ENCODE measurements at places on chromosomes 3 and 15.

DNA sequence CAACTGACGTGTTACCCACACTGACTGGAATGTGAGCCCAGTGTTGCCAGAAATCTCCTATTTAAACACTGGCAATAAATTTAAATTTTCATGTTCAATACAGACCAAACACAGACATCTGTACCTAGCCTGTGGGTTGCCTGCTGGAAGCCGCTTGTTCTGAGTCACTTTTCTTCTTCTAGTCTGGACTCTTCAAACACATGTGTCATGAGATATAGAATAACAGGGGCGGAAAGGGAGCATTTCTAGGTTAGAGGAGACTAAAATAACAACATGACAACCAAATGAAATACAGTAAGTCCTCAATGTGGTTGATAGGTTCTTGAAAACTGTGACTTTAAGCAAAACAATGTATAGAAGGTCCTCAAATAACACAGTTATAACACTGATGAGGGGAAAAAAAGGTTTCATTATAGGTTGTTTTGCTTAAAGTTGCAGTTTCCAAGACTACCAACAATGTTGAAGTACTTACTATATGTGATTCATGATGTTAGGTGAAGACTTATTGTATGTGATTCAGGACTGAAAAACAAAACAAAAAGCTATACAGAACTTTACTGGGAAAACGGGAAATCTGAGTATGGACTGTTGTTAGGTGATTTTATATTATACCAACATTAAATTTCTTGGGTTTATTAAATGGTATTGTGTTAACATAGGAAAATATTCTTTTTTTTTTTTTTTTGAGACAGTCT is 63.1 kb downstream of the PRKAR2A start:
- no peak for DNase-seq

DNA sequence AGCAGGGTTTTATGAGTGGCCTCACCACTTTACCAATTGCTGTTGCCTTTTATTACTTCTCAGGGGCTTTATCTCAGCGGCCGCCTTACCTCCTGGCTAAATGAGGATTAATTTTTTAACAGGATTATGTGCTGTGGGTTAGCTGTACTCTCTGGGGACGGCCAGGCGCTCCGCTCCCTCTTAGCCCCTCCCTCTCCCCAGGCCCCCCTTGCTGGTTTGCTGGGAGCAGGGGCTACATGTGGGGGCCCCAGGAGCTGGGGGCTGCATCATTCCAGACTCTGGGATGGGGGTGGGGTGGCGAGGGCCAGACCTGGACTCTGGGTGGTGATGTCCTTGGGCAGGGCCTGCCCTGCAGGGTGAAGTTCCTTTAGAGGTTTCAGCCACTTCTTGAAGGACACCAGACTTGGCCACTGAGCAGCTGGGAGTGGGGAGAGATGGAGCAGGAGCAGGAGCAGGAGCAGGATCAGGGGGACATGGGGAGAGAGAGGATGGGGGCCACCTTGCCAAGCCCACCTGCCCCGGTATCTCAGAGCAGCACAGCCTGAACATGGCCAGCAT is 196.1 kb downstream of the GOLGA6L6 start:
- no peak for DNase-seq

DNA sequence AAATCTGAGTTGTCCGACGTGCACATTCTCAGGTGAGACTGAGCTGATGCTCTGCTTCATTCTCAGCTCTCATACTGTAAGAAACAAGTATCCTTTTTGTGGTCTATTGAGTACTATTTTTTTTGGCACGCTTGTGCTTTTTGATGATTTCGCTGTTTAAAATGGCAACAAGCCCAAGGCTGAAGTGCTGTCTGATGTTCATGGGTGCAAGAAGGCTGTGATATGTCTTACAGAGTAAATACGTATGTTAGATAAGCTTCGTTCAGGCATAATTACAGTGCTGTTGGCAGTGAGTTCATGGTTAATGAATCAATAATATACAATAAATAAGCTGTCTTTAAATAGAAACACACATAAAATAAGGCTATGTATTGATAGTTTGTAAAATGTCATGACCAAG is 27.2 kb downstream of the AQR start:
- no peak for DNase-seq

- no peak for DNase-seq
Measured at GRCh38 chr15:51403072-51403878, 61.8 kb downstream of the GLDN start.

DNA sequence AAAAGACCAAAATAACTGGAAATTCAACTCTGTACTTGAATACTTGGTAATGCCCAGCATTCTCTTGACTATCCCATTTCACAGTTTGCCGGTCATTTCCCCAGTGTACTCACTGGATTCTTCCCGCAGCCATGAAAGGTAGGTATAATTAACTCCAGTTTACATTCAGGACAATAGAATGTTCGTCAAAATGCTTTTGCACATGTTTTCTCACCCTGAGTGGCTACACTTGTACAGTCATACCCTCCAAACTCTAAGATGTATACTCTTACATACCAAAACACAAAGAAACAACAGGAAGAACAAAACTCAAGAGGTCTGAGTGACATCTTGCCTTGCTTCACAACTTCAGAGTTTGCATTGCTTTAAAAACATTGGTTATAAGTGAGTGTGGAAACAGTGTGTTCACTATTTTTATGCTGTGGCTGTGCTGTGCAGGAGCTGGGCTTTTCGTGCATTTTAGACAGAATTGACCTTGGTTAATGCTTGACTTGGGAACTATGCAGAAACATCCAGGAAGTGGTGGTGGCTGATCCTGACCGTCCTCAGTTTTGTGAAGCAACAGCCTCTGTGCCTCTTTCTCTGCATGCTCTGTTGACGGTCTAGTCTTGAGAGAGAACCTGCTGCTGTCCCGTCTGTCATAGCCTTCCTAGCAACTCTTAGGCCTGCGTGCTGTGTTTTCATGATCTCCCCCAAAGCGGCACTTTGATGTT is 90.5 kb downstream of the IGF1R start:
- no peak for DNase-seq
